ENCODE measurements at places on chromosomes 7 and 10.

- no peak for DNase-seq
Measured at GRCh38 chr7:131653418-131654248, 97.2 kb upstream of the PODXL start.

DNA sequence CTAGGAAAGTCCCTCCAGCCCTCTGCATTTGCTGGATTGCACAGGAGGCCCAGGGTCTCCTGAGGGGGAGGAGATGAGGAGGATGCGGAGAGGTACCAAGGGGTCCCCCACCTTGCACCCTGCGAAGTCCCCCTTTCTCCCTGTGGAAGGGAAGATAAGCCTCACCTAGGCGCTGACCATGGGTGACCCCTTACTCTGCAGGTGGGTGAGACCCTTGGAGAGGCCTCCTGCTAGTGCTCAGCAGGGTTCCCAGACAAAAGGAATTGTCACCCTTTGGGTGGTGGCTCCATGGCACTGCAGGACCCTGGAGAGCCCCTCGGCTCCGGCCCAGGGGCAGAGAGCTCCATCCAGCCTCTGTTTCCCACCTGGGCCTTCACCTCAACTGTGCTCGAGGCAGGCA lies 107.0 kb upstream of the RET start:
- DNase-seq = peak; percentile 39

DNA sequence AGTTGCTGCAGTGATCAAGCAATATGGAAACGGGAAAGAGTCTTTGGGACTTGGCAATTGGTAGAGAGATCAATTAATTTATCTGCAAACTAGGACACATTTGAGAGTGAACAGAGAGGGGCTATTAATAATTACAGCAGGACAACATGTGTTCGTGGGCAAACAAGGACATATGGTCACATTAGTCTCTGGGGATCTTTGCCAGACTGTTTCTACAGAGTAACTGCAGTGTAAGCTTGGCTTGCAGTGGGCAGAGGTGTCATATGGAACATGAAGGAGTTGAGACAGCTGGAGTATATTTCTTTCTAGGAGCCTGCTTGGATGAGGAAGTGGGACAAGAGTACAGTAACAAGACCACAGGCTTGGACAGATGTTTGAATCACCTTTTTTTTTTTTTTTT lies 232.1 kb upstream of the LYZL1 start:
- no peak for DNase-seq

- DNase-seq = no peak
Measured at GRCh38 chr10:29926693-29927048, 132.7 kb downstream of the JCAD start.

Data from mesenteric fat pad (tissue), 1 donor.